ENCODE measurements at places on chromosomes 5 and 9.

DNA sequence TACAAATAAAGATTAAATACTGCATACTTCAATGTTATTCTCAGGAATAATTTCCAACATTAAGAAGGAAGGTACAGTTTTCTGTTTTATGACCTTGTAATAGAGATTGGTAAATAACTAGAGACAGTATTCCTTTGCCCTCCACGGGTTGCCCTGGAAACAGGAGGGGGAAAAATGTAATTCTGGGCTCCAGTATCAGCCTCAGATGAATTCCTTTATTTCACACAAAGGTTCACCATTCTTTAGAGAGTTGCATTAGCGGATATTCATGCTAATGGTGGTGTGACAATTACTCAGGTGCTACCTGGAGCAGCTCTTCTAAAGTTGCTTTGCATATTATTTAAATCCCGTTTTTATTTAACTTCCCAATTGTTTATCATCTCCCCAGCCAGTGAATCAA lies 42.6 kb downstream of the CETN3 start:
- no peak for DNase-seq

- no peak for DNase-seq
Observed at GRCh38 chr5:122943050-122943698, 93.4 kb downstream of the PPIC start.

- DNase-seq = no peak
Observed at GRCh38 chr5:149283626-149284480, 12.2 kb downstream of the AFAP1L1 start.

DNA sequence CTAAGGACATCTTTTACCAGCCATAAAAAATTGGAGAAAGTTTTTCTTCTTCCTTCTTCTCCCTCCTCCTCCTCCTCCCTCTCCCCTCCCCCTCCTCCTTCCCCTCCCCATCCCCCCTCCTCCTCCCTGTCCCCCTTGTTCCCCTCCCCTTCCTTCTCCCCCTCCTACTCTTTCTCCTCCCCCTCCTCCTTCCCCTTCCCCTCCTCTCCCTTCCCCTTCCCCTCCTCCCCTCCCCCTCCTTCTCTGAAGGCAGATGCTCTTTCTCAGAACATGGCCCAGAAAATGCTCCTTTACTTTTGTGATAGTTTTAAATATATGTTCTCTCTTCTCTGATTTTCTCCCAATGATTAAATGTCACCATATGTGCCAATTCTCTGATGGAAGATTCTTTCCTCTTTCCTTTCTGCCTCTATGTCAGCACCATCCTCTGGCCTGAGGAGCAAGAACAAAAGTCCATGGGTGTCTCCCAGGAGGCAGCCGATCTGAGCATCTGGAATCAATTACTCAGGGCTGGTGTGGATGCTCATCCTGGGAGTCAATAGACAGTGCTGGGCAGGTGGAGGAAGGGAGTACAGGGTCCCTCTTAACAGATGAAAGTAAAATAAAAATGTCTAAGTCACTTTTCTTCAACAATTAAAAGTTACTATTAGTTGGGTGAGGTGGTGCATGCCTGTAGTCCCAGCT lies 63.0 kb upstream of the GNA14 start:
- DNase-seq = no peak

DNA sequence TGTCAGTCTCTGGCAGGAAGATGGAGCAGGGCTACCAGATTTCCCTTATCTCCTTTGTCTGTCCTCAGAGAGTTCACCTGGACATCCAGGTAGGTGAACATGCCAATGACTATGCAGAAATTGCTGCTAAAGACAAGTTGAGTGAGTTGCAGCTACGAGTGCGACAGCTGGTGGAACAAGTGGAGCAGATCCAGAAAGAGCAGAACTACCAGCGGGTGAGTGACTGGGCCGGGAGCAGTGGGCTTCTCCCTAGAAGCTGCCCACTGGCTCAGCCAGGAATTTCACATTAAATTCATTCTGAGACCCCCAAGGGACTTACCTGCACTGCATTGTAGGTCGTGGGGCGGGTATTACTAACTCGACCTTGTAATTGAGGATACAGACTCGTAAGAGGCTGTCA lies 2.1 kb downstream of the TMED9 start:
- no peak for DNase-seq

GRCh38 chr5:68562308-68562707 lies 346.8 kb downstream of the PIK3R1 start:
- no peak for DNase-seq

DNA sequence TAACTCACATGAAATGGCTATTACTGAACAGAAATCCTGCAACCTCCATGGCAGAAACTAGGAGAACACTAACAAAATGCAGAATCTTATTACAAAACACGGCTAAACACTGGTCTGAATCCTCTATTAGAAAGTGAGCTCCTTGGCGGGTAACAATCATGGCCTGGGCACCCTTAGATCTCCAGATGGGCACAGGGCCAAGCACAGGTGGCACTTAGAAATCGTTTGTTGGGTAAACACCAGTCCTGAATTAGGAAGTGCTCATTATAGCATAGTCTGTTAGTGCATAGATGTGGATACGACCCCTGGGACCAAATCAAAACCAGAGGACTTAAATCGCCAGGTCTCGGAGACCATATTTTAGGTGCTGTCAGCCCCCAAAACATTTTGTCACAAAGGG lies 14.4 kb downstream of the VDAC1 start:
- DNase-seq = no peak

- no peak for DNase-seq
Observed at GRCh38 chr5:143749581-143750205, 62.3 kb upstream of the HMHB1 start.

DNA sequence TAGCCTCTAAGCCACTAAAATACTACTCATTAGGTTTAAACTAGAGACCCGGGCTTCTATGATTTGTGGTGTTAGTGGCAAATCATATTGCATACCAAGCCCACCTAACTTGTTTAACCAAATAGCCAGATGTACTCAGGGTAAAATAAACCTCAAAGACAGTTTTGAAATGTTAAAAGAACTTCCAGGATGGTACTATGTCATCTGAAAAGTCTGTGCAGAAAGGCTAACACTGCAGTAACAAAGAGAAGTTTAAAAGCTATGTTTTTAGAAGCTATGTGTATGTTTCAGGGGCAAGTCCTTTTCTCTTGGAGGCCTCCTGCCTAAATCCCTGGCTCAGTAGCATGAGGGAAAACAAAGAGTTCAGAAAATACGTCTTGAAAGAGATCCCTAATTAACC lies 84.9 kb upstream of the IL7R start:
- DNase-seq = no peak

DNA sequence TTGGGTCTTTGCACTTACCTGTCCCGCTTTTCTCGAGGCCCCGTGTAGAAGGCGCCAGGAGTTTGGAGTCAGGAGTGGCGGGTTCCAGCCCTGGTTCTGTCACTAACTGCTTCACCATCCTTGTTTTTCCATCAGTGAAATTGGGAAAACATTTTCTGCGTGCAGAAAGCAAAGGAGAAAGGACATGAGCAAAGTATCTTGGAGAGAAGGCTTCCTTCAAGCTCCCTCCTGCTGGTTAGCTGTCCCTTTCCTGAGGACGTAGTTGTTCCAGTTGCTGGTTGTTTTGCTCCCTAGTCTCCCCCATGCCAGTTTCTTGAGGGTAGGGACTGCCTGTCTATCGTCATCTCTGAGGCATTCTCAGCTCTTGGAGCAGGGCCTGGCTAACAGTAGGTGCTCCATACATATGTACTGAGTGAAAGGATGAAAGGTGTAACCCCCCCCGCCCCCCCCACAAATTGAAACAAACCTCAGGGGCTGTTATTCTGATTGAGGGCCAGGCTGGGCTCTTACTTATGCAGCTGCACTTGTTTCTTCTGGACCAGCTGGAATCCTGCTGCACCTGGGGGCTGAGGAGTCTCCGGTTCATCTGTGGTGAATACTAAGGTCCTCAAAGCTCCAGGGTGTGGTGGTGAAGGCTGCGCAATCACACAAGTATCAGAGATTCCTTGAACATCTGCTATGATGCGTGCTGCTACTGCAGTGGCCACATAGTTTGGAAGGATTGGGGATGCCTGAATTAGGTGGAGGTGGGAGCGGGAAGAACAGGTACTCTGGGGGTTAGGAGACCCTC lies 1.0 kb downstream of the SMIM3 start:
- DNase-seq = no peak

DNA sequence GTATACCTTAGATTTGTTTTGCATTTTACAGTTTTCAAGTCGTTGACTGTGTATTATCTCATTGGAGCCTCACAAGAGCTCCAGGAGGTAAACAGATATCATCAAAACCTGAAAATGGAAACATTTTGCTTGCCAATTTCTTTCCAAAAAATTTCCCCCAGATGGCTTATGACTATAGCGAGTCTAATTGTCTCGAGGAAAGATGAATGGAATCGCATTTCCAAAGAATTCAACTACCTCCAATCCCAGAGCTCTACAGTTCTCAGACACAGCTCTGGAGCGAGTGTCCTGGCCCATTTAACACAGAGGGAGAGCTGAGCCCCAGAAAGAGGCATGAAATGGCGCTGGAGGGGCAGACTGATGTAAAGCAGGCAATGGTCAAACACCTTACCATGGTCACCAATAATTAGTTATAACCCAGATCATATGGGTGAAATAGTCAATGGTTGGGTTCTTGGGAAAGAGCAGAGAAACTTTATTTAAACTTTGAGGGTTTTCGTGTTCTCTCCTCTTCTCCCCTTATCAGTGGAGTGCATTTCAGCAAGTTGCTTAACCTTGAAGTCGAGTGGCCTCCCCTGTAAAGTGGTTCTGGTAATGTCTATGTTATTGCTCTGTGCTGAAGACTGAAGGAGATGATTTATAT lies 168.2 kb downstream of the ZDHHC21 start:
- no peak for DNase-seq

DNA sequence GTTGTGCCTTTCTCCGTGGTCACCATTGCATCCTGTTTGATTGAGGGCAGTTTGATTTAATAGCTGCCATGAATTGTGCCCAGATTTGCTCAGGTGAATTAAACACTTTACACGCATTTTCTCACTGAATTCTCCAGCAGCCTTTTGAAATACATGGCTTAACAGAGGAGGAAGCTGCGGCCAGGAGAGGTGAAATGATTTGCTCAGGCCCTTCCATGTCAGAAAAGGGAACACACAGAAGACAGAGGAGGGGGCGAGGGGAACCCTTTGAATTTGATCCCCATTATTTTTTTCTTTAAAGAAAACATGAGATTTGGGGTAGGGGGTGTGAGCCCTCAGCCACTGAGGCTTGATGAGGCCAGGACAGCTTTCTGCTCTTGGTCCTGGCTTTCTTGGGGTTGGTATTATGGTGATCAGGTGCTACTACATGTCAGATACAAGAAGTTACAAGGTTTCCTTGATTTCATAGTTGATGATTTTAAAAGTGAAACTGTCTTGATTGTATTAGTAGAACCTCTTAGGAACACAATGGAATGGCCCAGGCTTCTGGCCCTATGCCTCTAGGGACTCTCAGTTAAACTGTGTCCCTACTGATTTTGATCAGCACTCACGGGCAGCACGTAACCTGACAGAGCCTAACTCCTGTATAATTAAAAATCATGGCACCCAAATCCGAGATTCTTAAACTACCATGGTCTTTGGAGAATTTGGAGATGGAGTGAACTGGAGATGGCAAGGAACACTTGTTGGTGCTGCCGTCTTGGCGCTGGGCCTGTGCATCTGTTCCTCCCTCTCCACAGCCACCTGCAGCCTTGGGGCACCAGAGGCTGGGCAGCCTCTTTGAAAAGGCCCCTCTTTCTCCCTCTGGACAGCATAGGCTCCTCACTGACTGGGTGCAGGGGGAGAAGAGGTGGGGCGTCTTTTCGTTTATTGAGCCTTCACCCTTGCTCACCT lies 107.9 kb downstream of the TRIO start:
- no peak for DNase-seq

- DNase-seq = no peak
Observed at GRCh38 chr9:16000811-16001210, 448.0 kb downstream of the CCDC171 start.

- peak; percentile 93 for DNase-seq
Observed at GRCh38 chr5:10441083-10441991, at the start of gene ROPN1L. Gene ROPN1L (plus strand): TSS chr5:10441879. CDS start chr5:10442168, 289 bp downstream.

GRCh38 chr9:123401879-123402513 lies 46.0 kb downstream of the CRB2 start:
- DNase-seq = peak; percentile 57

Measured in GM19239 (cell line).